Adipose tissue (tissue), 3 donors: ENCODE measurements at places on chromosomes 16 and 17. TPM values are rescaled to one million over a fixed set of nuclear protein-coding genes. Genes with fewer than 3 reads are reported as not detected.

Gene PNMT
- polyA plus RNA-seq: 3.3 TPM

Gene BEAN1
- polyA plus RNA-seq: 0.10 TPM

Gene PPP1R27
- polyA plus RNA-seq: 0.58 TPM

Gene MMP2
- 152 TPM for polyA plus RNA-seq

Gene CFAP97D1
- polyA plus RNA-seq: not detected

Gene MMP28
- polyA plus RNA-seq: 3.3 TPM

Gene DGKE
- polyA plus RNA-seq: 2.1 TPM
